ENCODE measurements at places on chromosomes 4 and X. TPM values are rescaled to one million over a fixed set of nuclear protein-coding genes. Genes with fewer than 3 reads are reported as not detected.

- H3K27me3 ChIP-seq, result no peaks in the 10 kb centered on the region
- no peaks in the 10 kb centered on the region for H3K36me3 ChIP-seq
- no peaks in the 10 kb centered on the region for H3K4me1 ChIP-seq
- DNase-seq, result peak; percentile 14
- H3K27ac ChIP-seq, result no peak overlapping the region
These were observed 12.8 kb upstream of the IQSEC2 start for GRCh38 chrX:53294024-53294648.

- no peak overlapping the region for H3K4me3 ChIP-seq
- H3K36me3 ChIP-seq, result no peaks in the 10 kb centered on the region
These were observed 100.2 kb upstream of the JADE1 start for GRCh38 chr4:128709268-128709667.

DNA sequence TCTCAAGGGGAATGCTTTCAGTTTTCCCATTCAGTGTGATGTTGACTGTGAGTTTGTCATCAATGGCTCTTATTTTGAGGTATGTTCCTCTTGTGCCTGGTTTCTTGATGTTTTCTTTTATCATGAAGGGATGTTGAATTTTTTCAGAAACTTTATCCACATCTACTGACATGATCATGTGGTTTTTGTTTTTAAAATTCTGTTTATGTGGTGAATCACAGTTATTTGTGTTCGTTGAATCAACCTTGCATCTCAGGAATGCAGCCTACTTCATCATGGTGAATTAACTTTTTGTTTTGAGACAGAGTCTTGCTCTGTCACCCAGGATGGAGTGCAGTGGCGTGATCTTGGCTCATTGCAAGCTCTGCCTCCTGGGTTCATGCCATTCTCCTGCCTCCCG, 263.1 kb upstream of the KLF3 start:
- H3K4me3 ChIP-seq, result no peak overlapping the region
- no peaks in the 10 kb centered on the region for H3K4me1 ChIP-seq
- H3K27me3 ChIP-seq, result peaks cover 4% of the 10 kb centered on the region
- no peak overlapping the region for H3K27ac ChIP-seq
- no peaks in the 10 kb centered on the region for H3K36me3 ChIP-seq

DNA sequence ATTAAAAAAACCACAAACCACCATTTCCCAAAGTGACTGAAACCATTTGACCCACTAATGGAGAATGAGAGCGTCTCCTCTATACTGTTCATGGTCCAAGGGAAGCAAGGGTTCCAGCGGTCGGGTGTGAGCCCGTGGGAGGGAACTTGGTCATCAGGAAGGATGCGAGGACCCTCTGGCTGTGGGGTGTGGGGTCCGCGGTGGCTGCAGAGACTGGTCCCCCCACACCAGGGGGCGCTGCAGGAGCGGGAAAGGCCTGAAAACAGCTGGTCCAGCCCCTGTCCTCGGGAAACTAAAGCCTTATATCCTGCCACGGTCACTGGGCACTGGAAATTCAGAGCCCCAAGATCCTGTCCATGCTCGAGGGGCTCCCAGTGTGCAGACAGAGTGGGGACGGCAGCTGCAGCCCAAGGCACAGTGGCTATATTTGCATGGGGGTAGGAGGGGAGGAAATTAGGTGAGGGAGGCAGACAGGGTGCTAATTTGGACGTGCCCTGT, 4.3 kb downstream of the BLOC1S4 start:
- no peaks in the 10 kb centered on the region for H3K27me3 ChIP-seq
- no peaks in the 10 kb centered on the region for H3K36me3 ChIP-seq
- DNase-seq, result peak; percentile 85
- H3K4me3 ChIP-seq, result peak overlapping the region; percentile 56
- H3K27ac ChIP-seq, result no peak overlapping the region

- no peak for DNase-seq
- no peaks in the 10 kb centered on the region for H3K36me3 ChIP-seq
- H3K4me1 ChIP-seq, result no peaks in the 10 kb centered on the region
- H3K27me3 ChIP-seq, result no peaks in the 10 kb centered on the region
- no peak overlapping the region for H3K4me3 ChIP-seq
- no peak overlapping the region for H3K27ac ChIP-seq
These were observed 138.4 kb downstream of the CPE start for GRCh38 chr4:165517216-165517615.

- no peak overlapping the region for H3K27ac ChIP-seq
- DNase-seq, result peak; percentile 36
- no peaks in the 10 kb centered on the region for H3K36me3 ChIP-seq
- no peak overlapping the region for H3K4me3 ChIP-seq
- H3K27me3 ChIP-seq, result no peaks in the 10 kb centered on the region
- no peaks in the 10 kb centered on the region for H3K4me1 ChIP-seq
These were observed 147.6 kb downstream of the BCOR start for GRCh38 chrX:39950018-39950688.

- H3K4me3 ChIP-seq, result no peak overlapping the region
- DNase-seq, result peak; percentile 29
- H3K27me3 ChIP-seq, result peaks cover 22% of the 10 kb centered on the region
- H3K4me1 ChIP-seq, result no peaks in the 10 kb centered on the region
- H3K36me3 ChIP-seq, result no peaks in the 10 kb centered on the region
These were observed 84.0 kb upstream of the IGFBP7 start for GRCh38 chr4:57194068-57194611.

- no peaks in the 10 kb centered on the region for H3K27me3 ChIP-seq
- H3K27ac ChIP-seq, result no peak overlapping the region
- H3K4me3 ChIP-seq, result no peak overlapping the region
- no peak for DNase-seq
- H3K4me1 ChIP-seq, result peaks cover 4% of the 10 kb centered on the region
These were observed 2.4 kb upstream of the BCOR start for GRCh38 chrX:40100141-40100536.

DNA sequence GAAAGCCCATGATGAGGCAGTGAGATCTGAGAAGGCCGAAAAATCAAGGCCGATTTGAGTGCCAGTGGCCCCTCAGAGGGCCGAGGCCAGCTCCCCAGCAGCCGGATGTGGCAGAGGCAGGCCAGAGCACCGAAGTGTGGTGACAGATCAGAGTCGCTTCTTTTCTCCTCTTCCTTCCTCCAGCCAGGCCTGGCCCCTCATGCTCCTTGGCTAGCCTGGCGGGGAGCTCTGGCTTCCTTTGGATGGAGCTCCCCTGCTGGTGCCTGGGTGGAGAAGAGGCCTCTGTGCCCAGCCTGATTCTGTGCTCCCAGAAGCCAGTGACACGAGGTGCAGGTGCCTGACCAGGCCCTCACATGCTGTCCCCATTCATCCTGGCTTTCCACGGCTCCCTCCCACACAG, 127.2 kb upstream of the PABPC4L start:
- H3K4me1 ChIP-seq, result no peaks in the 10 kb centered on the region
- no peaks in the 10 kb centered on the region for H3K27me3 ChIP-seq
- no peak overlapping the region for H3K27ac ChIP-seq
- no peaks in the 10 kb centered on the region for H3K36me3 ChIP-seq
- no peak for DNase-seq

DNA sequence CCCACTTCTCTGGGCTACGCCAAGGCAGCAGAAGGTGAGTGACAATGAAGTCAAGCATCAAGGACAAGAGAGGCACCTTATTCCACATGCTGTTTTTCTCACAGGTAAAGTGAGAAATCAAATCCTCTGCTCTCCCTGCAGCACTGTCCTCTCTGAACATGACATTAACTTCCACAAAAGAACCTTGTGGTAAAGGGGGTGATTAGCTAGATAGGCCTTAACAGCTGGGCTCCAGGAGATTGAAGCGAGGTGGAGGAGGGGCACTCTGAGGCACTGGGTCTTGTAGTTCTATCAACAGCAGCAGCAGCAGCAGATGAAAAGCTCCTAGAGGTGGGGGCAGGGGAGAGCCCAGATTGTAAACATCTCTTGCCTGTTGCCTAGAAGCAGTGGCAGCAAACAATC, 96.8 kb upstream of the CXXC4 start:
- no peaks in the 10 kb centered on the region for H3K4me1 ChIP-seq
- DNase-seq, result no peak
- no peaks in the 10 kb centered on the region for H3K27me3 ChIP-seq
- H3K36me3 ChIP-seq, result no peaks in the 10 kb centered on the region

GRCh38 chrX:74015379-74016019, 288.5 kb upstream of the ZCCHC13 start:
- peak; percentile 56 for DNase-seq
- H3K4me1 ChIP-seq, result no peaks in the 10 kb centered on the region
- no peak overlapping the region for H3K4me3 ChIP-seq
- no peaks in the 10 kb centered on the region for H3K27me3 ChIP-seq
- H3K36me3 ChIP-seq, result no peaks in the 10 kb centered on the region

DNA sequence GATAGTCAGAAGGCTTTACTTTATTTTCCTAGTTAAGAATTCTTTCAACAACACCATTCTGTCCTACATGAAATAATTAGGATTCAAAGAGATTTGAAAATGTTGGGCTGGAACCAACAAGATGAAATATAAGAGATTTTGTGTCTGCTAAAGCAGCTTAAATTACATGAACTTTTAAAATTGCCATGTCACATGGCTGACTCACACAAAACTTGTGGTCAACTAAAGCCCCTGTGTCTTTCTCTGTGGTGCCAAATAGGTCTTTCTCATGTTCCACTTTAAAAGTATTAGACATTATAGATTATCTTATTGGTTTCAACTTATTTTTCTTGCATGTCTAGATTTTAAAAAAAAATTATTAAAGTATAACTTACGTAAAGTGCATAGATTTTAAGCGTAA, 60.8 kb upstream of the FHL1 start:
- peak; percentile 15 for DNase-seq
- no peak overlapping the region for H3K4me3 ChIP-seq
- H3K36me3 ChIP-seq, result no peaks in the 10 kb centered on the region
- H3K27me3 ChIP-seq, result no peaks in the 10 kb centered on the region

DNA sequence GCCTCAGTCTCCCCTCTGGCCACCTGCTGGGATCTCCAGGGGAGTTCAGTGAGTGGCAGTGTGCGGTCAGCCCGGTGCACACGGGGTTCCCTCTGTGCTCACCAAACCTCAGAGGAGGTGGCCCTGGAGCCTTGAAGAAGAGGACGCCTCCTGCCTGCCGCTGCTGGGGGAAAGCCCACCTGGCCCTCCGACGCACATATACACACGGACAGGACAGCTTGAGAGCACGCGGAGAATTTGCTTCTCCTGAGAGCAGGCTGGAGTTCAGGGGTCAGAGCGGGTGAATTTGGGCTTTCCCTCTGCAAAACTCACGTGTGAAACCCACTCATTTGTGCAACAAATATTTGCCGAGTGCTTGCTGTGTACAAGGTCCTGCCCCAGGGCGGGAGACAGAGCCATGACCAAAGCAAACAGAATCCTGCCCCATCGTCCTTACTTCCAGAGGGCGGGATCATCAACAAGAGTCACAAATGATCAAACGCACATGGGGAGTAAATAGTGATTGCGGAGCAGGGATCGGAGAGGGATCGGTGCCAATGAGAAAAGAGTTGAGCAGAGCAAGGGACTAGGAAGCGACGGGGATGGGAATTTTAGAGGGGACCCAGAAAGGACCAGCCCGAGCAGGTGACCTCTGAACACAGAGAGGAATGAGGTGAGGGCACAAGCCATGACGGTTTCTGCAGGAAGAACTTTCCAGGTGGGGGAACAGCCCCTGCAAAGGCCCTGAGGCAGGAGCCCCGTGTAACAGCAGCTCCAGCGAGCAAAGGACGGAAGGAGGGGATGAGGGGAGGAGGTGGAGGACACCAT, 17.6 kb downstream of the BLOC1S4 start:
- H3K4me3 ChIP-seq, result no peak overlapping the region
- H3K27me3 ChIP-seq, result no peaks in the 10 kb centered on the region
- no peak overlapping the region for H3K27ac ChIP-seq
- no peaks in the 10 kb centered on the region for H3K36me3 ChIP-seq
- no peak for DNase-seq

DNA sequence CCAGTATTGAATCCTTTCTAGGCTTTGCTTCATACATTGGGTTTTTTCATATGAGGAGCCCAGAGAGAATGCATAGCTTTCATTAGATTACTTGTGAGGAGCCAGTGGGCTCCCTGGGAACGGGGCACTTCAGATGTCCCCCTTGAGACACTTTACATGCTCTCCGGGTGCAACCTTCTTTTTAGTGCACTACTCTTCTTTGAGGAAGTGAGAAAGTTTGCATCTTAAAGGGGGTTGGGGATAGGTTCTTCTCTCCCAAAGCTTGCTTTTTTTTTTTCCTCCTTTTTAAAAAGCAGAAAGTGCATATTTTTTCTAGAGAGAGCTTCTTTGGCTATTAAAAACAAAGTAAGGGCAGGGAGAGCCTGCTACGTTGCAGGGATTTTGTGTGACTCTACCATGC, 4.3 kb downstream of the HADH start:
- H3K4me1 ChIP-seq, result peaks cover 34% of the 10 kb centered on the region
- H3K27ac ChIP-seq, result no peak overlapping the region
- no peak for DNase-seq
- H3K36me3 ChIP-seq, result no peaks in the 10 kb centered on the region
- H3K4me3 ChIP-seq, result no peak overlapping the region

DNA sequence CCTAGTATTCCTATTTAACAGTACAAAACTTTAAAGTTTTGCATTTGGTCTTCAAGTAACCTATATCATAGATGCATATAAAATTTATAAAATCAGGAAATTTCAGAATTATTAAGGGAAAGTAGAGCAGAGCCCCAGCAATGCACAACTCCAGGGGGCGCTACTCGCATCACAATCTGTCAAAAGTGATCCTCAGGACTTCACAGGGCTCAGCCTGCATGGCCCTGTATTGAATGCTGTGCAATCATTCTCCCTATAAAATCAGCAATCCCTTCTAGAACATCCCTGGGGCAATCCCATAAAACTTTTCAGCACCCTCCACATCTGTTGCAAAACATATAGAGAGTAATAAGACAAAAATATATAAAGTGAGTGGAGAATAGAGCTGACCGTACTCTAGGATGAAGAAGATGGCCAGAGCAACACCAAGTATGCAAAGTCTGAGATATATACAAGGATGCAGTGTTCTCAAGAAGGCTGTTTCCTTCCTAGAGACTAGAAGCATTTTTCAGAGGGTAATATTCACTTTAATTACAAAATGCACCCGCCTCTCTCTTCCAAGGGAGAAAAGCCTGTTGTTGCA, 12.5 kb upstream of the PPARGC1A start:
- no peak for DNase-seq
- no peak overlapping the region for H3K4me3 ChIP-seq
- H3K27me3 ChIP-seq, result peaks cover 8% of the 10 kb centered on the region
- no peaks in the 10 kb centered on the region for H3K36me3 ChIP-seq

GRCh38 chr4:54276641-54277430, 47.7 kb downstream of the PDGFRA start:
- no peaks in the 10 kb centered on the region for H3K27me3 ChIP-seq
- H3K27ac ChIP-seq, result peak overlapping the region; percentile 73
- peaks cover 60% of the 10 kb centered on the region for H3K4me1 ChIP-seq

DNA sequence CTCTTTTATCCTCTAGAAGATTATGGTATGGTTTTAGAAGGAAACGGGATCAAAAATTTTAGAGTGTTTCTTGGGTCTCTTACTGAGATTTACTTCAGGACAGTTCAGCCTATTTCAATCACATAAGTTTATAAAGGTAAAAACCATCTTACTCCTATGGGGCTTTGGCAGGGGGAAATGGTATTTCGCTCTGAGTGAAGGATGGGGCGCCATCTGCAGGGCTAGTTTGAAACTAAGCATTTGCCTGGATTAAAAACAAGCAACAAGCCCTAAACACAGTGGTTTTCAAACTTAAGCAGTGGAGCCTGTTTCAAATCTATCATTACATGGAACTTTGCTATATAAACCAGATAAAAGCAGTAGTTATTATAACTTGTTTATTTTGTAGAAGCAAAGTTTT, 361.5 kb upstream of the FMR1 start:
- DNase-seq, result peak; percentile 3
- no peaks in the 10 kb centered on the region for H3K27me3 ChIP-seq
- H3K27ac ChIP-seq, result no peak overlapping the region
- H3K4me3 ChIP-seq, result no peak overlapping the region
- H3K36me3 ChIP-seq, result no peaks in the 10 kb centered on the region

Gene PPM1K
- 8.2 TPM for total RNA-seq

Gene QRFPR
- not detected for total RNA-seq

Gene PTTG2
- not detected for total RNA-seq

Gene ANOS1
- total RNA-seq, result not detected

Gene SRPX2
- total RNA-seq, result 36.7 TPM

Gene OSTC
- total RNA-seq, result 319 TPM

Gene SMIM10L2A
- total RNA-seq, result not detected

Gene SH3D19
- 48.2 TPM for total RNA-seq

Gene SPCS3
- total RNA-seq, result 84.4 TPM

Measured in GM23248 (cell line).